Central memory CD8-positive, alpha-beta T cell (primary cell): ENCODE measurements at places on chromosomes 5 and 9.

GRCh38 chr5:1413611-1414241 lies 31.5 kb downstream of the SLC6A3 start:
- DNase-seq, result no peak

DNA sequence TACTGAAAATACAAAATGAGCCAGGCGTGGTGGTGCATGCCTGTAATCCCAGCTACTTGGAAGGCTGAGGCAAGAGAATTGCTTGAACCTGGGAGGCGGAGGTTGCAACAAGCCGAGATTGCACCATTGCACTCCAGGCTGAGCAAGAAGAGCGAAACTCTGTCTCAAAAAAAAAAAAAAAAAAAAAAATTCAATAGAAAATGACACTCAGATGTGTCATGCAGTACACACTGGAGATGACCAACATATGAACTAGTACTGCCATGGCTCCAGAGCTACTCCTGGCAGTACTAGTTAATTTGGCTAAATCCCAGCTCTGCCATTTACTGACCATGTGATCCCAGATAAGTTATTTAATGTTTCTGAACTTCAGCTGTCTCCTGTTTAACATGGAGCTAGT lies 7.3 kb downstream of the ATOX1 start:
- no peak for DNase-seq

DNA sequence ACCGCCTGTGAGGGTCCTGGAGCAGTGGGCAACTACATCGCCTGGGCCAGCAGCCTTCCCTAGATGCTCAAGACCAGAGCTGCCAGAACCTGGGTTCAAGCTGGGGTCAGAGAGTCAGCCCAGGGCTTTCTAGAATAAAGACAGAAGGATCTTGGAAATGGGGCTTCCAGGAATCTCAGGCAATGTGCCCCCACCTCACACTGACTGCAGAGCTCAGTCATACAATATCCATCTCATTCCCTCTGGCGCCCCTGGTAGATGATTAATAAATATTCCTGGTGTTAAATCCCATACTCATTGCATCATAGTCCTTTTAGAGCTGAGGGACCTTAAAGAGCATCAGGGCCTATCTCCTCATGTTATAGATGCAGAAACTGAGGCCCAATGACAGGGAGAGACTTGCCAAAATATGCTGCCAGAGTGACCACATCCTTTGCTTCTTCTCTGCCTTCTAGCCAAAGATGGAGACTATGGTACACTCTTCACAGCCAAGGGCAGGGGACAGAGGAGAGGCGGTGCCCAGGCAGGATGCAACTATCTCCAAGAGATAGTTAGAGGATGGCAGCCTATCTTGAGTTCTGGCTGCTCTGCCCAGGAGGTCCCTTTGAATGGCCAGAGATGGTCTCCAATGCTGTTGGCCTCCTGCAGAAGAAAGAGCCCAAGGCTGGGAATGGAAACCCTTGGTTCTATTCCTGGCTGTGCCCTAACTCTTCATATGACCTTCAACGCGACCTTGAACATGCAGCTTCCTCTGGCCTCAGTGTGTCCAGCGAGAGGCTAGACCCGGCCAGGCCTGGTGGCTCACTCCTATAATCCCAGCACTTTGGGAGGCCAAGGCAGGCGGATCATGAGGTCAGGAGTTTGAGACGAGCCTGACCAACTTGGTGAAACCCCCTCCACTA lies 36.2 kb upstream of the IL17B start:
- DNase-seq, result no peak

DNA sequence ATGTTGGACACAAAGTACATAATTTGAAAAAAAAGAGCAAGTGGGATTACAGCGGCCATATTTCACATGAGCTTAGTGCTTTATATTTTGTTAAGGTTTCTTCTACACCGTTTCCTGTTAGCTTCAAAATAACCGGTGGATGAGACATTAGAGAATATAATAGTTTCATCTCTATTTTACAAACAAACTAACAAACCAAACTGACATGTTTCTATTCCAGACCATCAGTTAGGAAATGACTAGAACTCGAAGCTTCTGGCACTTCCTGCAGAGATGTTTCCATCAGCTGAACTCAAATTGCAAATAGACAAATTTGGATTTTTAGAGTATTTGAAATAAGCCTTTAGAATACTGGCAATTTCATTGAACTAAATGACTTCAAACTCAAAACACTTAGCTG lies 86.5 kb downstream of the MTRR start:
- DNase-seq, result no peak

DNA sequence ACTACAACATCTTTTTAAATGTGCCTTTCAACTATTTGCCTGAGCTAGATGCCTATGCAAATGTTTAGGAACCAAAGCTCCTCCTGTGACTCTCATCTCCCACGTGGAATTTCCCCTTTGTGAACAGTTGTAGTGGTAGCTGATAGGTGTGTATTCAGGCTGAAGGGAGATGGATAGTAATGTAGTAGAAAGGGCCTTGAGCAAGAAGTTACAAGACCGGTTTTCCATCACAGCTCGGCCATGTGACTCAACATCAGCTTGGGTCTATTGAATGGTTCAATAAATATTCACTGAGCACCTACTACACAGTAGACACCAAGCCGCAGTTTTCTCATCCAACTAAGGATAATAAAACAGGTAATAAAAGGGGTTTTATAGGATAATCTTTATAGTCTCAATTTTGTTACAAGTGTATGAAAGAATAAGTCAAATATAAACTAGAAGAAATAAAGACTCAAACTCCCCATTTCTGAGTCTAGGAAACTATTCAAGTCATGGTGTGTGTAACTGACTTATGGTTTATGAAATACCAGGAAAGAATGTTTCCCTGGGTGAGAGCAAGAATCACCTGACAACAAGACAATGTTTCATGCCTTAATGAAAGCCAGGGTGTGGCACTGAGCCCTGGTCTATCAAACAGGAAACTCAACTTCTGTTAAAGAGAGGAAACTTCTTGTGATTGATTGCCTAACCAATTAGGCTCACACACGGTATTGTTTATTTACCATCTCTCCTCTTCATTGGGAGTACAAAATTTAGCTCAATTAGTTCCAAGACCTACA lies 187.1 kb upstream of the SPEF2 start:
- DNase-seq, result no peak

DNA sequence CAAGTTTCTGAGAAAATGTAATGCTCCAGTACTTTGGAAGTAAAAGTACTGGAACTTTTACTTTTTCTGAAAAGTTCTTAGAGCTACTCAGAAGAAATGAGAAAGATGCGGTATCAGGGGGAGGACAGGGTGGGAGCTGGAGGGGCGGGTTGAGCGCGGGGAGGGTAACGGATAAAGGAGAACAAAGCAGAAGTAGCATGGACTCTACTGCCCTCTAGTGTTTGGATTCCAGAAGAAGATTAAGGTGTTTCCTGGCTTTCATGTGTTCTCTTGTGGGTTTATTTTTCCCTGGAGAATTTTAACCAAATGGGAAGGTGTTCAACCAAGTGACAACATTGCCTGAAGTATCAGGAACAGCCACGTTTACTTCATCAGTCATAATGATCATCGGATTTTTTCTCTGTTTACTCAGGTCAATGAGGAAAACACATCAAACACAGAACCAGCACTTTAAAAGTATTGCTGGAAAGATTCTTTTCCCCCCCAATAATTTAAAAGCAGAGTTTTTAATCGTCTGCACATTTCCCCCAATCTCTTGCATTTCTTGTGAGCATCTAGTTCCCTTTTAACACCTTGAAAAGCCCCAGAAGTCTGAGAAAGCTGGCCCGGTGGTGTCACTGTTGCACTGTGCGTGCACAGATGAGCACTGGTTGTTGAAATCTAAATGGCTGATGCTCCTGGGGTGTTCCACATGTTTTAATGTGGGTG lies 190.6 kb downstream of the MPDZ start:
- DNase-seq, result no peak

- DNase-seq, result no peak
Measured at GRCh38 chr9:115235221-115235620, 117.3 kb upstream of the TNC start.

DNA sequence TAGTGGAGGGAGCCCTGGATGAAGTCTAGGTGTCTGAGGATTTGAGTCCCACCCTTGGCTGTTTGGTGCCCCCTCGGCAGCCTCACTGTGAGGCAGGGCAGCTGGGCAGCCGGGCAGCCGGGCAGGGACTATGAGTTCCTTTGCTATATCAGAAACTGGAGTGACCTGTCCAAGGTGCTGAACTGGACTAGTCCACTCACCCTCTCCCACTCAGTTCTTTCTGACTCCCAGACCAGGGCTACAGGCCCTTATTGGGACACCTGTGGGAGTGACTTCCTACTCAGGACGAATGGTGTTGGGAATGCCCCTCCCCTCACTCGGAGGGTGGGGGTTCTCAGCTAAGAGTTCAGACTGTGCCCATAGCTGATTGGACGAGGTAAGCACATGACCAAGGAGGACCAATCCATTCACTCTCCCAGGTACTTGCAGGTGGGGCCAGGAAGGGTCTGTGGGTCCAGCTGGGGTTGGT lies 34.1 kb upstream of the RAPGEF1 start:
- DNase-seq, result no peak

GRCh38 chr9:34520505-34521385 lies 2.0 kb downstream of the ENHO start:
- no peak for DNase-seq
